Chondrocyte (in vitro differentiated cells): ENCODE measurements at places on chromosomes 6 and 20. TPM values are rescaled to one million over a fixed set of nuclear protein-coding genes. Genes with fewer than 3 reads are reported as not detected.

The CGA gene
- total RNA-seq, result 1.3 TPM in 1 of 3 replicates, not detected in the others

The CLDN20 gene
- not detected in 3 replicates for total RNA-seq

The C6orf163 gene
- total RNA-seq, result 1.2 to 3.3 TPM (median 1.7 TPM) in 3 replicates

DNA sequence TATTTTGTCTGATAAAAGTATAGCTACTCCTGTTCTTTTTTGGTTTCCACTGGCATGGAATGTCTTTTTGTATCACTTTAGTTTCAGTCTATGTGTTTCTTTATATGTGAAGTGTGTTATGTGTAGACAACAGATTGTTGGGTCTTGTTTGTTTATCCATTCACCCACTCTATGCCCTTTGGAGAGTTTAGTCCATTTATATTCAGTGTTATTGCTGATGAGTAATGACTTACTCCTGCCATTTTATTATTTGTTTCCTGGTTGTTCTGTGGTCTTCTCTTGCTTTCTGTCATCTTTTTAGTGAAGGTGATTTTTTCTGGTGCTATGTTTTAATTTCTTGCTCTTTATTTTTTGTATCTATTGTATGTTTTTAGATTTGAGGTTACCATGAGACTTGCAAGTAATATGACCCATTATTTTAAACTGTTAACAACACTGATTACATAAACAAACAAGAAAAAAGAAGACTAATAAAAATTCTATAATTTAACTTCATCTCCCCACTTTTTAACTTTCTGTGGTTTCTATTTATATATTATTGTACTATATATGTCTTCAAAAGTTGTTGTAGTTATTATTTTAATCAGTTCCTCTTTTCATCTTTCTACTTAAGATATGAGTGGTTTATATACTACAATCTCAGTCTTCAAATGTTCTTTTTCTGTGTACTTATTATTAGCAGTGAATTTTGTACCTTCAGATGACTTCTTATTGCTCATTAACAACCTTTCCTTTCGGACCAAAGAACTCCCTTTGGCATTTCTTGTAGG, 323.4 kb downstream of the BTBD9 start:
- DNase-seq, result no peak

- DNase-seq, result no peak
Observed at GRCh38 chr6:121767211-121767610, 331.8 kb downstream of the GJA1 start.

DNA sequence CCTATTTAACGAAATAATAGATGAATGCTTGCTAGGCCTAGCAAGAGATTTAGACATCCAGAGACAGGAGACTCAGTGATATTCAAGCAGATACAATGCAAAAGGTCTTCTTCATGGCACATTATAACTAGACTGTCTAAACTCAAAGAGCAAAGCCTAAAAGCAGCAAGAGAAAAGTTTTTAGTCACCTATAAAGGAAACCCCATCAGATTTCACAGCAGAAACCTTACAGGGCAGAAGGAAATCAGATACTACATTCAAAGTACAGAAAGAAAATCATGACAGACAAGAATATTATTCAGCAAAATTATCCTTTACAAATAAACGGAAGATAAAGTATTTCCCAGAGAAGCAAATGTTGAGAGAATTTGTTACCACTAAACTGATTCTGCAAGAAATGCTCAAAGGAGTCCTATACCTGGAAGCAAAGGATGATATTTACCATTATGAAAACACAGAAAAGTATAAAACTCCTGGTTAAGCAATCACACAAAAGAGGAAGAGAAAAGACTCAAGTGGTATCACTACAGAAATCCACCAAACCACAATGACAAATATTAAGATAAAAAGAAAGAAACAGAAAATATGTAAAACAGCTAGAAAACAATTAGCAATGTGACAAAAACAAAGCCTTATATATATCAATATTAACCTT, 333.7 kb downstream of the MEI4 start:
- no peak for DNase-seq

GRCh38 chr6:57104336-57104735, 14.3 kb downstream of the ZNF451 start:
- no peak for DNase-seq
